Mesothelial cell of epicardium (in vitro differentiated cells): ENCODE measurements at places on chromosomes 2 and 18.

- DNase-seq, result no peak
Measured at GRCh38 chr2:101560780-101561315, 85.9 kb upstream of the RFX8 start.

GRCh38 chr2:40181855-40182254, 270.0 kb downstream of the SLC8A1 start:
- no peak for DNase-seq

DNA sequence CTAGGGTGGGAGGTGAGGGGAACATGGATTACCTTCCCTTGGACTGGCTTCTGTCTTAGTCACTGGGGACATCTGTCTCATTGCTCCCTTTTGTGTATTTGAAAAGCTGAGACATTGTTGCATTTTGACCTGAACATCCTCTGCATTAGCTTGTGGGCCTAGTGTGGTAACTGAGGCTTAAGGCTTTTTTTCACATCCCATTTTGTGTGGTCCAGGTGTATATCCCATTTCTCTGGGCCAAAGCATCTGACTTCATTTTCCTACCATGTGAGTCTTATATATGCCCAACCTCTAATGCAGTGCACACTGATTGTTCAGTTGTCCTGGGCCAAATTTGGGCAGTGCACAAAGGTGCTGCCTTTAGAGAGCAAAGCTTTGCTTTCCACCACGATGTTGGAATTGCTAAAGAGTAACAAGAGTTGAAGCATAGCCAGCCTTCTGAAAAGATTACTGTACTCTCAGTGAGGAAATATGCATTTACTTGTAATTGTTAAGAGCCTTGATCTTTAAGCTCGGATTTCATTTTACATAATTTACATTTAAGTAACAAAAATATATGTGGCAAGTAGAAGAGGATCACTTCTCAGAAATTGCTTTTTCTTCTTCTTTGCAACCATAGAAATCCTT, 13.3 kb downstream of the PRKCE start:
- no peak for DNase-seq

- DNase-seq, result no peak
Measured at GRCh38 chr2:157322432-157322831, 3.2 kb downstream of the ERMN start.

- DNase-seq, result no peak
Measured at GRCh38 chr2:239532250-239532649, 131.4 kb upstream of the HDAC4 start.

- no peak for DNase-seq
Measured at GRCh38 chr2:233982421-233983121, 65.4 kb downstream of the TRPM8 start.

DNA sequence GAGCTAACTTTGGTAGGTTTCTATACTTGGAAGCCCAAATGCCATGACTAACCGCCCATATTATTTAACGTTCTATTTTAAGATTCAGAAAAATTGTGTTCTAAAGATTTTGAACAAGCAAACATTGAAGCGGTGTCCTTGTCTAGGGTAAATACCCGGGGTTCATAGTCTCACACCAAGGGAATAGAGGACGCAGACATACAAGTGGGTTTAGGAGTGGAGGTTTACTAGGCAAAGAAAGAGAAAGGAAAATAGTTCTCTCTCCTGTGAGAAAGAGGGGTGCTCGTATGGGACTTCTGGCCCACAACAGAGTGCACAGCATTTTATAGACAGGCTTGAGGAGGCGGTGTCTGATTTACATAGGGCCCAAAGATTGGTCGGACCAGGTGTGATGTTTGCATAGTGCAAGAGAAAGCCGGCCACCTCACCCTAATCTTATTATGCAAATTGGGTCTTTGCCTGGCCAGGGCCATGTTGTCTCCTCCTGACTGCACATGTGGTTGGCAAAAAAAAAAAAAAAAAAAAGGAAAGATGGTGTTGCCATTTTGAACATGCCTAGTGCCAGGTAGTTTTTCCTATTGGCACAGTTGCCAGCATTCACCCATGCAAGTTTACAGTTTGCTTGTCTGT, 1062.6 kb downstream of the LRP1B start:
- no peak for DNase-seq

GRCh38 chr2:200609028-200609614, 23.3 kb downstream of the AOX1 start:
- no peak for DNase-seq

GRCh38 chr2:229714080-229714735, at the start of gene DNER:
TSS of gene DNER (minus strand) at chr2:229714555. CDS start at chr2:229714423, 132 bp downstream.
- no peak for DNase-seq

DNA sequence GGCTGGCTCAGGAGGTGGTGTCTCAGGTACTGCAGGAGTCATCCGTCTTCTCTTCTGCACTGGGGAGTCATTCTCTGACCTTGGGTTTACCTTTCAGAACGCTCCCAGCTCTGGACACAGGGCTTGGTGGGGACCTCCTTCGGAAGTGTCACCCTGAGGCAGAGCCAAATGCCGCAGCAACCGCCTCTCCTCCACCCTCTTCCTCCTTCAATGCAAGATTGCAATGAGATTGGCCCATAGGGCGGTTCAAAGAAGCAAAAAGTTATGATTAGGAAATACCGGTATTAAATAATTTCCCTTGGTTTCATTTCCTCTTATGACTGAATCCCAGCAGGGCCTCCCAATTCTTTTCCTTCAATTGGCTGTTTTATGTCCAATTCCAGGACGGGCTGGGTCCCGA, 178.8 kb downstream of the ACKR3 start:
- no peak for DNase-seq

DNA sequence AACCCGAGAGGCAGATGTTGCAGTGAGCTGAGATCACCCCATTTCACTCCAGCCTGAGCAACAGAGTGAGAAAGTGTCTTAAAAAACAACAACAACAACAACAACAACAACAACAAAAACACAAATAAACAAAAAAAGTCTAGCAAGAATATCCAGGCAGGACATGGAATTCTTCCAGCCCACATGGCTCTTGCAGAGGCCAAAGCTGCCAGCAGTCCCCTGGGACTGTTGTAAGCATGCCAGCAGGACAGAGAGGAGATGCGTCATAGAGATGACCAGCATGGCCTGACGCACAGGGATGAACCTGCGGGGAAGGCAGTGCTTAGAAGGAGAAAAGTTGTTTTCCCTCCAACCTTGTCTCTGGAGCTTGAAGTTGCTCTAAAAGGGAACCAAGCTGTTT, 182.3 kb upstream of the PGAP1 start:
- DNase-seq, result no peak

GRCh38 chr18:33987206-33987605, 237.5 kb downstream of the NOL4 start:
- no peak for DNase-seq

DNA sequence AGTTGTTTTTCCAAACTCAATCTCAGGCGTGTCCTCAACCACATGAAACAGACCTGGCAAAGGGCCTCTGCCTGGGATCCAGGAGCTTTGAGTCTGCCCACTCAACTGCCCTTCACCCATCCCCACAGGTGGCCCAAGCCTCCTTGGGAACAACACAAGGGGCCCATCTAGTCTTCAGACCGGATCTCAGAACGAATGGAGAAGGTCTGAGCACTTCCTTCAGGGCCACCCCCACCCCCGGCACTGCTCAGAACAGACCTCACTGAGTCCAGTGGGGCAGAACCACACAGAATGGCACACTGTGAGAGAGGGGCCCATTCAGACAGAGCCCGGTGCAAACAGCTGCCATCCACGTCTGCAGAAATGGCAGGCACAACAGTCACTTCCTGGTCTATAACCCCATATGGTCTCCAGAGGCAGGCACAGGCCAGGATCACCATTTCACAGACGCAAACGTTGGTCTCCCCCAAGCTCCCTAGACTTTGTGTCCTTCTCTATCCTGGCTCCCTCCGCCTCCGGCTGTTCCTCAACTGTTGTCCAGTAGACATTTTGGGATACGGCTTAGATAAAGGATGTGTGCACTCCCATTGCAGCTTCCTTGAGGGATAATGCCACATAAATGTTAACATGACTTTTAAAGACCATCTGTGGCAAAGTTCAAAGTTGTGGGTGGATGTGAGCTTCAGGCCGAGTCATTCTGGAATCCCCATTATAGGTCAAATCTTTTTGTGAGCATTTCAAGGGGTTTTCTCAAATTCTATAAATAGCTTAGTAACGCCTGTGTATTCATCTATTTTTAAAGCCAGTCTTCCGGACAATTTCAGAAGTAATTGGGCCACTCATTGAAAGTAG, 149.7 kb downstream of the SMAD7 start:
- DNase-seq, result peak; percentile 29

GRCh38 chr2:231612456-231613330, 20.0 kb downstream of the TEX44 start:
- DNase-seq, result peak; percentile 94

GRCh38 chr18:12491611-12492435, 84.1 kb downstream of the PRELID3A start:
- DNase-seq, result no peak
